NCI-H748 treated with DMSO at 0.1 percent for 48 hours (cell line): ENCODE measurements at places on chromosomes 2 and 18.

DNA sequence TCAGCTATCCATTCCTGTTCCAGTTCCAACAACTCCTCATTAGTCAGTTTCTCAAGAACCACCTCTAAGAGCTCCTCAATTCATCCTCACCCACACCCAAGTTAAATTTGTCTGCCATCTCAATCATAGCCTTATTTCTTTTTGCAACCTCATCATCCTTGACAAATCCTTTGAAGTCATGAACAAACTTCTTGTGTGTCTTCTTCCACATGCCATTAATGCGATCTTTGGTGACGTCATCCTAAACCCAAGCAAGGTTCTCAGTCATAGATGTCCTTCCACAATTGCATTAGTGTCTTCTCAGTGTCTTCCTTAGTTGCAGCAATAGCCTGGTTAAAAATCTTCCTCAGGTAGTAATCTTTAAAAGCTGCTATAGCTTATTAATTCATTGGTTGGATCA is 71.2 kb upstream of the FSIP2 start:
- no peak for DNase-seq

- no peak for DNase-seq
Measured at GRCh38 chr2:69578198-69578540, 65.4 kb downstream of the AAK1 start.

DNA sequence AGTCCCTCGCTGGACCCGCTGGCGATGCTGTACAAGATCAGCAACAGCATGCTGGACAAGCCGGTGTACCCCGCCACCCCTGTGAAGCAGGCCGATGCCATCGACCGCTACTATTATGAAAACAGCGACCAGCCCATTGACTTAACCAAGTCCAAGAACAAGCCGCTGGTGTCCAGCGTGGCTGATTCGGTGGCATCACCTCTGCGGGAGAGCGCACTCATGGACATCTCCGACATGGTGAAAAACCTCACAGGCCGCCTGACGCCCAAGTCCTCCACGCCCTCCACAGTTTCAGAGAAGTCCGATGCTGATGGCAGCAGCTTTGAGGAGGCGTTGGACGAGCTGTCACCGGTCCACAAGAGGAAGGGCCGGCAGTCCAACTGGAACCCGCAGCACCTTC is 77.1 kb downstream of the TSHZ1 start:
- DNase-seq: no peak

DNA sequence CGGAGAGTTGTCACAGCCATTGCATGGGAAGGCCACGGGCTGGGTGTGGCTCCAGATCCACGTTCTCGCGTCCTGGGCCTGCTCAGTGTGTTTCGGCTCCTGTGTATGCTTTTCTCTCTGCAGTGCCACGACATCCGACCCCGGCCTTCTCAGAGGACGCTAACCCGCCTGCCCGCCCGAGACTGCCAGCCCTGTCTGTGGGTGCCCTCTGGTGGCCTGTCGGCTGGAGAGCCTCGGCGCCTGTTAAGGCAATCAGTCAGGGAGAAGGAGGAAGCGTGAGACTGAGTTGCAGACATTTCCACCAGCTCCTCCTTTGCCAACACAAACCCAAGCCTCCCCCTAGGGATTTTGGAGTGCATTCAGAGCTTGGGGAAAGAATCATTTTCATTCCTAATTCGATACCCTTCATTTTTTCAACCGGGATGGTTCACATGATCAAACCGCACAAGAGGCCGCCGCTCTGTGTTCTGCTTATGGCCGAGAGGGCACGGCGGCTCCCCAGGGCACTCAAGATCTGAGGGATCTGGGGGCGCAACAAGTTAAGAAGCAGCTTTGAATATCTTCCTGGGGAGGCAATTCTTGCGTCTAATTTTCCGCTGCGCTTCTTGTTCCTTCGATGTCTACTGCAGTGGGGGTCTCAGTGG is 37.5 kb upstream of the ZBTB7C start:
- peak; percentile 67 for DNase-seq

DNA sequence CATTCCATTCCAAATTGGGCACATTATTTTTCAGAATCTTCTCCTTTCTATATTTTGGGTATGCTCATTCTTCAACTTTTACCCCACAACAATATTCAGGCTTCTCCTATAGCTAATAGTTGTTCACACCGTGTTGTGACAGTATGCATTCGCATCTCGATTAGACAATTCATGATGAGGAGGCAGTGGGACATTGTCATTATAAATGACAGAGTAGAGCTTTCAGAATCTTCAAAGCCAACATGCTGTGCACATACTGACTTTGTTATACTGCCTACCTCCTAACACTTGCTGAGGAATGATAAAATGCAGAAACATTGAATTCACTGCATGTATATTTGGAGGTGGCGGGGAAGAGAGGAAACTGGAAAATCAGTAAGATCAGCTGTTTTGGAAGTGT is 714.2 kb downstream of the SUCLG1 start:
- DNase-seq: no peak

DNA sequence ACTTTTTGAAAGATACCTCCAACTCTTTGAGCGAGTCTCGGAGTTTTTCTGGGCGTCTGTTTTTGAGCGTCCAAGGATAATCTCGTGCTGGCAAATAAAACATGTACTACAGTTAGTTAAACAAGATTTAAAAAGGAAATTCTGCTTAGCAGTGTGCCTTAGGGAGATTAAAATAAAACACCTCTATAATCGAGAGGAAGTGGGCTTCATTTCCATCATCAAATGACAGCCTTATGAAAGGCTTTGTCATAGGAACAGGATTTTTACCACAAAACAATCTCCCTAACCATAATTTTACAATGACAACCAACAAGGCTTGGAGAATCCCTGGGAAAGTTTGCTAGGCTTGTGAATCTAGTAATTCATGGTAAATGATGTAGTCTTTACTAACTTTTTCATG is 103.4 kb downstream of the WDPCP start:
- no peak for DNase-seq

GRCh38 chr2:154591294-154591820 is 107.1 kb upstream of the KCNJ3 start:
- no peak for DNase-seq

DNA sequence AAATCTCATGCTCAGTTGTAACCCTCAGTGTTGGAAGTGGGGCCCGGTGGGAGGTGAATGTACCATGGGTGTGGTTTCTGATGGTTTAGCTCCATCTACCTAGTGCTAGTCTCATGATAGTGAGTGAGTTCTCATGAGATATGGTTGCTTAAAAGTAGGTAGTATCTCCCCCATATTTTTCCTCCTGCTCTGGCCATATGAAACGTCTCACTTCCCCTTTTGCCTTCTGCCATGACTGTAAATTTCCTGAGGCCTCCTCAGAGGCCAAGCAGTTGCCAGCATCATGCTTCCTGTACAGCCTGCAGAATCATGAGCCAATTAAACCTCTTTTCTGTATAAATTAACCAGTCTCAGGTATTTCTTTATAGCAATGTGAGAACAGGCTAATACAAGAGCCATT is 62.8 kb upstream of the RNF152 start:
- no peak for DNase-seq

DNA sequence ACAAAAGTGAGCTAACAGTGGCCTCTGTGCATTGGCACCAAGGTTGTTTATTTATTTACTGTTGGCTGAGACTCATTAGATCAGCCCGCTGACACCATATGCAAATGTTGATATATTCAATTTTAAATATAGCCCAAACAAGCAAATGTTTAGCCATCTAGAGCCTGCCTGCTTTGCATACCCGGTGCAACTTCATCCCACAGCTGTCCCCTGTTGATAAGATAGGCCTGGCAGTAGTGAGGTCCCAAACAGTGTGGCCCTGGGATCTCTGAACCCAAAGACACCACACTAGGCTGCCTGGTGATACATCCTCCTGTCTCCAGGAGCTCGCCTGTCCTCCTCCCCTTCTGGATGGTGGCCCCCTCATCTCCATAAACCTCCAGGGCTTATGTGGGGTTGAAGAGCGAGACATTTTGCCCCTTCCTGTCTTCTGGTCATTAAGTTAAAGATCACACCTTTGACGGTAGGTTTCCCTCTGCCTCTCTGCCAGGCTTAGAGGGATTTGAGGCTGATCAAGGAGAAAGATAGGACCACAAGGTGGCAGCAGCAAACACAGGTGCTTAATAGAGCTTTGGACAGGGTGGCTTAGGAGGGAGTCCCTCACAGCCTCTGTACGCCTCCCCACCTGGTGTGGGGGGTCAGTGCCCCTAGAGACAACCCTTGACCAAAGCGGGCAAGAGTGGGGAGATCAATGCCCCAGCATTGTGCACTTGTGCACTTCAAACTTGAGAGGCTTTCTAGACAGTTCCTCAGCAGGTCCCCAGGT is 23.7 kb upstream of the MYO5B start:
- no peak for DNase-seq

GRCh38 chr2:198775737-198776136 is 682.0 kb downstream of the SATB2 start:
- DNase-seq: no peak

DNA sequence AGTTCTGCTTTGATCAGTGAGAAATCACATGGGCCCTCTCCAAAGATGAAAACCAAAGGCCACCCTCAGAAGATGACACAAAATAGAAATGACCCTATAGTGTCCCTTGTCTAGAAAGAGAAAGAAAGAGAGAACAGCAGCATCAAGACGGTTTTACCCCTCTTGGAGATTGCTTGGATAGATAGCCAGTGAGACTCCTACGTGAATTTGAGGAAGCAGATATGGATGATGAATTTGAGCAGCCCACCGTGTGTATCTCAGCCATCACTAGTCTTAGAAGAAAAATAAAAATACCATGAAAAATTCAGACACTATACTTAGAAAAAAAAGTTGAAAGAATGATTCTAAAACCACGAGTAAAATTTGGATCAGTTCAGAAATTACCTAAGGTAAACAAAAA is 329.1 kb upstream of the CNTNAP5 start:
- no peak for DNase-seq

DNA sequence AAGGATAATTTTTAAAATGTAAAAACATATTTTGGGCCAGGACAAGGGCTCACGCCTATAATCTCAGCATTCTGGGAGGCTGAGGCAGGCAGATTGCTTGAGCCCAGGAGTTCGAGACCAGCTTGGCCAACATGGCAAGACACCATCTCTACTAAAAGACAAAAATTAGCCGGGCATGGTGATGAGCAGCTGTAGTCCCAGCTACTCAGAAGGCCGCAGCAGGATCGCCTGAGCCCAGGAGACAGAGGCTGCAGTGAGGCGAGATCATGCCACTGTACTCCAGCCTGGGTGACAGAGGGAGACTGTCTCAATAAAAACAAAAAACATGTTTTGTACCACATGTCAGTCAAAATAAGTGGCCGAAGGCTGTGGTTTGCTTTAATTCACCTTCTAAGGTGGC is 122.5 kb downstream of the HDAC4 start:
- no peak for DNase-seq

DNA sequence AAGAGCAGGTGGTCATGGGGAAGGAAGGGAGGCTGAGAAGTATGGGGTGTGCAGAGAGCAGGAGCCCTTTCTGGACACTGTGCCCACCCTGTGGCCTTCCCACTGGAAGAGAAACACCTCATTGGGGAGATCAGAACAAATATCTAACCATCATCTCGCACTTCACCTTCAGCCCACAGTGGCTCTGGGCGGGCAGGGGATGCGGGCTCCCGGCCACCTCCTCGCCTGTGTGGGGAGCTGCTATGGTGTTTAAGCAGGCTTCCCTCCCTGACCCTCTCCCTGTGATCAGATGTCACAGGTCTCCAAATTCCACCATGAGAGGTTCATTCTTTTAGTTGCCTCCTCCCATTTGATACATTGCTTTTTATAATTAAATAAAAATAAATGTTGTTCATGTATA is 5.0 kb downstream of the FBLN7 start:
- no peak for DNase-seq

DNA sequence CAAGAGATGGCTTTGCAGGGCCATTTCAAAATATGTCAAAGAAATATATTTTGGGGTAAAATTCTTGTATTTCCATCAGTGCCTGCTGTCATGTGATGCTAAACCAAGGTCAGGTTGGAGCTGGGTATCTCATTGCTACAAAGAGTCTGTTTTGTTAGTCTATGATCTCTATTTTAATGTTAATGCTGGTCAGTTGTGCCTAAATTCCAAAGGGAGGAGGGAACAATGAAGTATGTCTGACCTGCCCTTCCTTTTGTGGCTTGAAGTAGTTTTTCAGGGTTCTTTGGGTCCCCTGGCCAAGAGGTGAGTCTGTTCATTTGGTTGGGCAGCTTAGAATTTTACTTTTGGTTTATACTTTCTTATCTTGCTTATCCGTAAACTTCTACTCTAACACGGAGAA is 61.6 kb upstream of the DYNAP start:
- DNase-seq: no peak

GRCh38 chr18:3121259-3121658 is 98.5 kb downstream of the MYOM1 start:
- DNase-seq: no peak

- no peak for DNase-seq
Measured at GRCh38 chr2:10398496-10398895, 49.6 kb downstream of the ODC1 start.

DNA sequence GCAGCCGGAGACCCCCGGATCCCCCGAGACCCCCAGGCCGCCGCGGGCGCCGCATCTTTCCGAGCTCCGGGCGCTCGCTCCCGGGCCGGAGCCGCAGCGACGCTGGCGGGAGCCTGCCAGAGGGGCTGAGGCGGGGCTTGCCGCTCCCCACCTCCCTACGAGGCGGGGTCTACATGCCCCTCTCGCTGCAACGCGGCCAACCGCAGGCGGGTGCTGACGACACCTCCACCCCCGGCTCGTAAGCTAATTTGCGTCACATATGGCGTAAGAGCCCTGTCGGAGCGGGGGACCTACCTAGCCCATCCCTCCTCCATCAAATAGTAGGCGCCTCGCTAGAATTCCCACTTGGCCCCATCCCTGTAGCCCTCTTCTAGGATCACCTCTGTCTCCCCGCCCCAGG is at the start of gene PTPRN:
Gene PTPRN (minus strand): TSS at position 124 of the 400 bp plus-strand sequence. CDS start 69 bp downstream, at position 55.
- DNase-seq: peak; percentile 63

DNA sequence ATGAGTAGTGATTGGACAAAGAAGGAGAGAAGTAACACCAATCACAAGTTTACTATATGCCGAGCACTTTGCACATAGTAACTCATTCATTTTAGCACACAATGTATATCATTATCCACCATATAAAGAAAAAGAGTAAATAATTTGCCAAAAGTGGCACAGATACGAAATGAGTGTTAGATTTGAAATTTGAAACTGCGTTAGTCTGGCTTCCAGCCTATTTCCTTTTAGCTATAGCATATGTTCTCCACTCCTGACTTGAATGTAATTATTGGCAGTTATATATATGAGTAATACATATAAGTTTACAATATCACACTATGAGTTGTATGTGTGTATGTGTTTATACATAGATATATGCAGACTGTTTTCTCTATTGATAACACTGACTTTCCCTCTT is 98.6 kb downstream of the NOL4 start:
- no peak for DNase-seq

GRCh38 chr2:199602896-199603717 is 145.4 kb upstream of the SATB2 start:
- no peak for DNase-seq
